ENCODE measurements at places on chromosomes 1 and 21.

DNA sequence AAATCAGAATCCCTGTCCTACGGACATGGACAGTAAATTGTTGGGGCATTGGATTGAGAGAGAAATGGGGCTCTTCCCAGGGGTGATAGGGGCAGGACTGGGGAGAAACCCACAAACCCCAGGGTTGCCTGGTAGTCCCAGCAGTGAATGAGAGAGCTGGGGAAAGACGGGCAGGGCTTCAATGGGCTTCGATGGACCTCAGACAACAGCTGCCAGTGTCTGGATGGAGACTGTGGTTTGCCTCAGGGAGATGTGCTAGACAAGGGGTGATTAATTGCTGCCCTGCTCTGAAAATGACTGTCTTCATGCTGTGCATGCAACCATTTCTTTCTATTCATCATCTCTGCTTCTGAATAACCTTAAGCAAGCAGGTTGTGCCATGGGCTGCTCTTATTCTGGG, 7.4 kb downstream of the GPR25 start:
- DNase-seq, result no peak

DNA sequence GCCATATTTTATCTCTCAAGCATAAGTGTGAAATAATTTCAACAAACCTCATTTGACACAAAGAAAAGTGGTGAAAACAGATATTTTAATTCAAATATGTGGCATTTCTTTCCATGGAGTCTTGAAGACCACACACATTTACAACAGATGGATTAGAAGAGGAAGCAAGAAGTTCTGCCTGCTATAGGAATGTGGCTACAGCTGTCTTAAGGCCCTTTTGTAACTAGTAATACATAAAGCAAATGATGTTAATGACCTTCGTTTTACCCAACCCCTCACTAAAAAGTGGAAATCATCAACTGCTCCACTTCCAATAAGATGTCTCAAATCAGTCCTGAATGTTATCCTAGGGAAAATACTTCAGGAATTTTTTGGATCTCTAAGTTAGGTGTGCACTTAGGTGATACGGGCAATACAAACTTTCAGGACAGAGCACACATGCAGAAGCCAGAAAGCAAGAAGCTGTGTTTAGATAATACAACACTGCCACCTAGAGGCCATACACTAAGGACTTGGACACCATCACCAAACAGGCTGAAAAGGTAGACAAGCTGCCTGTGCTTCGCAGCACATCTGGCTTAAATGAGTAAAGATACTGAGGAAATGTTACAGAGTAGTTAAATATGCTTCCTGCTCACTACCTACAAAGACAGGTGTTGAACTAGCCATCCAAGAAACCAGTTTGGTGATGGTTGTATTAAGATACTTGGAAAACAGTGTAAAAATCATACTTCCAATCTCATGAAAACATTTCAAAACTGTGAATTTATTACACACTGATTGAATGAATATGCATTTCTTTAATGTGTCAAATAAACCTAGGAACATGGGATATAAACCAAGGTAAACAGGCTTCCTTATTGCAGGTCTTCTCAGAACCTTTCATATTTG, 24.4 kb downstream of the RRAGC start:
- DNase-seq, result peak; percentile 78

GRCh38 chr1:1397839-1398523, 1.2 kb downstream of the CCNL2 start:
- no peak for DNase-seq

DNA sequence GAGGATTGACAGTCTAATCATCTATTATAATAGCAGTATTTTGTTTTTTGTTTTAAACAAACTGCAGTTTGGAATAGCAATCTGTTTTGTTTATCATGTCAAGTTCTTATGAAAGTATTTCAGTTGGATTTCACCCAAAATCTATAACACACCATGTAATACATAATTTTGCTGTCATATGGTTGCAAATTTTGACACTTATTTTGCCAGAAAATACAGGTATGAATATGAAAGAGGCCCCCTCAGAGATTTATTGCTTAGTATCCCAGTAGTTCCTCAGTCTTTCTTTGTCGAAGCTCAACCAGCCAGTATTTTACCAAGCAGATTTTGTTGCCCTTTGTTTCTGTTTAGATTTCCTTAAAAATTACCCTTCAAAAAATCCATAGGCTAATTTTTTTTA, 317.5 kb upstream of the CXADR start:
- no peak for DNase-seq

DNA sequence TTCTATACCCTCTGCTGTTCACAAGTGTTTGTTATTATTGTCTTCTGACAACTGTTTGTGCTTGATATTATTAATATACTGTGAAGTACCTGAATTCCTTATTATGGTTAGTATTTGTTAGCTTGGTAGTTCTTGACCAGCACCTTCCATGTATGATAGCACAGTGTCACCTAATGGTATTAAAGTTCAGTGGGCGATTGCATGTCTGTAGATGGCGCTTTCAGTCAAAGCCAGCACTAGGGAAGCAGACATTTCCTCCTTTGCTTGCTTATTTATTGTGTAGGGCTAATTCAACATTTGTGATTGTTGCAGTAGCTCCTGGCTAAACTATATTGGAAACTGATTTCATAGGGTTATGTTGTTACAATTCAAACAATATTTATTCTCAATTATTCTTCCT, 218.0 kb downstream of the ZP4 start:
- no peak for DNase-seq

- no peak for DNase-seq
Measured at GRCh38 chr1:209547626-209548025, 35.9 kb upstream of the CAMK1G start.

- DNase-seq, result no peak
Measured at GRCh38 chr1:225612287-225612686, 40.6 kb downstream of the ENAH start.

GRCh38 chr1:204873714-204874113, 3.1 kb downstream of the NFASC start:
- DNase-seq, result no peak

GRCh38 chr1:55278378-55278777, 63.2 kb upstream of the USP24 start:
- no peak for DNase-seq

GRCh38 chr1:186220067-186220466, 155.0 kb downstream of the TPR start:
- no peak for DNase-seq

GRCh38 chr1:197225611-197226010, 42.4 kb upstream of the CRB1 start:
- no peak for DNase-seq

DNA sequence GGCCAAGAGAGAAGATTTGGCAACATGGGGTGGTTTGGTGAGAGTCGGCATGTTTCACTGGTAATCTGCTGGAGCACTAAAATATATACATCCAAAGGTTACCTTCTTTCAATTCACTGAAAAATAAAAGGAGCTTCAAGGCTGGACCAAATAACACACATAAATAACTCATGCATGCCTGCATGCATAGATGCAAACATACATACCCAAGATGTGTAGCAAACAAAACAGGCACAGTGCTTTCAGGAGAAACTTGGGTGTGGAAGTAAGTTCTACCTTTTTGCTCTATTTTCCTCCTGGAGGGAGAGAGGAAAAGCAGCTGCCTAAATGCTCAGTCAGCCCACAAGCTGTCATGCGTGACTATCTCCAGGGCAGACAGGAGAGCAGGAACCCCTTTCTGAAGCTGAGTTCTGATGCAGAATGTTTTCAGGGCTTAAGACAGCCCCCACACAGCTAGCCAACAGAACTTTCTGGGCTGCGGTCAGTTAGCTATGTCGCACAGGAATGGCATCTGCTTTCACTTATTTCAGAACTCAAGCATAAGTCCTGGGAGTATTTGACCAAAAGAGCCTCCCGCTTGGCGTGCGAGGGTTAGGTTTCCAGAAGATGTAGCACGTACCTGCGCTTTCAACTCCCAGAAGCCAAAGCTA, 166.2 kb downstream of the TOMM20 start:
- DNase-seq, result no peak

GRCh38 chr1:201499191-201499590, 7.7 kb downstream of the CSRP1 start:
- no peak for DNase-seq
